NCI-H69 (cell line): ENCODE measurements at places on chromosomes 2 and 18.

DNA sequence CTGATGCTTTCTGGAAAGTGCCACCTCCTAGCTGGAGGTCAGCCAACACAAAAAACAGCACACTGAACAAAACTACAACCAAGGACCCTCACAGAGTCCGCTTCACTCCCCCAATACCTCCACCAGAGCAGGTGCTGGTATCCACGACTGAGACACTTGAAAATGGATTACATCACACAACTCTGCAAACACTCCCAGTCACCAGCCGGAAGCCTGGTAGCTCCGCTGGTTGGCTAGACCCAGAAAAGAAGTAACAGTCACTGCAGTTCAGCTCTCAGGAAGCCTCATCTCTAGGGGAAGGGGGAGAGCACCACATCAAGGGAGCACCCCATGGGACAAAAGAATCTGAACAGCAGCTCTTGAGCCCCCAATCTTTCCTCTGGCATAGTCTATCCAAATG lies 175.4 kb downstream of the LCLAT1 start:
- DNase-seq: no peak

DNA sequence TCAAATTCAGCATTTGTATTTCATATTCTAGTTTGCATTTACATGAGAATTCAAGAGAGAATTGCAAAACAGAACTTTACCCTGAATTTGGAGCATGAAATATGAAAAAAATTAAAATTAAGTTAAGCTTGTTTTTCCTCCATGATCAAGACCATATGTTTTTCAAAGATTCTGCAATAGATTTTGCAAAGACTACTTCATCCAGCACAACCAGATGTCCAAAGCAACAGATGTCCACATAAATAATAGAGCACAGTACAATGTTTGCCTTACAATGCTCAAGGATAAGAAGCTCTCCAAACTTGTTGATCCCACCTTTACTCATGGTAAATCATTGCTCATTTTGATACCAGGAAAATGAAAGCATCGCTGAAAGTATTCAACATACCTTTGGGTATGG lies 25.6 kb downstream of the FAP start:
- no peak for DNase-seq

GRCh38 chr2:186894478-186894877 lies 45.5 kb upstream of the ZSWIM2 start:
- DNase-seq: no peak

- no peak for DNase-seq
Measured at GRCh38 chr2:5674026-5674340, 18.2 kb upstream of the SOX11 start.

DNA sequence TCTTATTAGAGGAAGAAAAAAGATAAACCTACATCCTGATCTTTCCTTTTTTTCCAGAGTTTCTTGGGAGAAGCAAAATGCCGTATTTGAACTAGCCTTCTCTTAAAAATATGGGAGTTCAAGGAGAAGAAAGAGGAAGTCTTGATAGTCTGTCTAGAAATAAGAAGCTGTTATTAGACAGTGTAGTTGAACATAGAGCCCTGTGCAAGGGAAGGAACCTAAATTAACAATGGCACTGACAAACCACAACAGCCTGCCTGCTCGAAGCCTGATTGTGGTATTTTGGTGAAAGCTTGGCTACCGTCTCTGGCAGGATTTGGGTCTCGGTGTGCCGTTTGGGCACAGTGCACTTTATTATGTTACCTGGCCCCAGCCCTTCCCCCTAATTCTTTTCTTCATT lies 17.1 kb downstream of the SMARCAL1 start:
- no peak for DNase-seq

- DNase-seq: peak; percentile 12
Measured at GRCh38 chr2:230411570-230412370, 4.2 kb upstream of the SP100 start.

- no peak for DNase-seq
Measured at GRCh38 chr2:69890881-69891280, 2.9 kb upstream of the SNRNP27 start.

DNA sequence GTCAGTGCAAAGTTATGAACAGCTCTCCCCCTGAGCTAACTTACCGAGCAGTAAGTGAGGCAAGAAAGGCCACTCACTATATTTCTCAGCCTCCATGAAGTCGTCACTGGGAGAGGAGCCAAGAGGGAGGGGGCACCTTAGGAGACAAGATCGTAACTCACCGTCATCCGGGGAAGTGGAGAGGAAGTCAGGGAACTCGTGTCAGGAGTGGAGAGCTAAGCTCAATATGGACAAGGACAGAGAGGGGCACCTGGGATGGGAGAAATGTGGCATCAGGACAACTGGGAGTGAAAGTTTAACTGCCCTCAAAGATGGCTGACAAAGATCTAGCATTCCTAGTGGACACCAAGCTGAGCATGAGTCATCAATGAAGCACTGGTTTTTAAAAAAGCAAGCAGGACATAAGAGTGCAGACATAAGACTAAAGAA lies 37.1 kb downstream of the BCL11A start:
- DNase-seq: peak; percentile 47

DNA sequence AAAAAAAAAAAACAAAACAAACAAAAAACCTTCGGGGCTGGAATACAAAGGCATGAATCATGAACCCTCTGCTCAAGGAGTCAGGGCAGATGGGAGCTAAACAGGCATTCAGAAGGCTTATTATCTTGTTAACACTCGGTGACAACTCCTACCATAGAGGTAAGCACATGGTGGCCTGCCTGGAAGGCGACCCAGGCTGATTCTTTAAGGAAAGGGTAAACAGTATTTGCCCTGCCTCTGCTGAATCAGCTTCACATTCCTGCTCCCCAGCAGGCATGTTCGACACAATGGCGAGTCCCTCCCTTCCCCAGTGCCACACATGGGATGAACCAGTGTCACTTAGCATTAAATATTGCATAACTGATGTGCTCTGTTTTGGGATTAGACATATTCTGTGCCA lies 191.9 kb downstream of the ARL4C start:
- DNase-seq: peak; percentile 61

DNA sequence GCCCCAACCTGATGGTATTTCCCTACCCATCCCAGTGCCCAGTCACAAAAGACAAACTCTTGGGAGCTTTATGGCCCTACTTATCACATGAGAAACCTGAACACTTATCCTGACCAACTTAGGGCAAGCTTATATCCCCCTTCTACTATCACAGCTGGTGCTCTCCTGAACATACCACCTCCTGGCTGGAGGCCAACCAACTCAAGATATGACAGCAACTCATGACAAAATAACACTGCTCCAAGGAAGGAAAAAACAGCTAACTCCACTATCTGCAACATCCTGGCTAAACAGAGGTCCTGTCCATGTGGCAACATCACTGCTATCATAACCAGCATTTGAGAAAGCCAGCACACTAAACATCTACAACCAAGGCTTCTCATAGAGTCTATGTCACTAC lies 20.9 kb upstream of the CLASP1 start:
- no peak for DNase-seq

- no peak for DNase-seq
Measured at GRCh38 chr2:48508461-48509124, 21.4 kb upstream of the STON1 start.

DNA sequence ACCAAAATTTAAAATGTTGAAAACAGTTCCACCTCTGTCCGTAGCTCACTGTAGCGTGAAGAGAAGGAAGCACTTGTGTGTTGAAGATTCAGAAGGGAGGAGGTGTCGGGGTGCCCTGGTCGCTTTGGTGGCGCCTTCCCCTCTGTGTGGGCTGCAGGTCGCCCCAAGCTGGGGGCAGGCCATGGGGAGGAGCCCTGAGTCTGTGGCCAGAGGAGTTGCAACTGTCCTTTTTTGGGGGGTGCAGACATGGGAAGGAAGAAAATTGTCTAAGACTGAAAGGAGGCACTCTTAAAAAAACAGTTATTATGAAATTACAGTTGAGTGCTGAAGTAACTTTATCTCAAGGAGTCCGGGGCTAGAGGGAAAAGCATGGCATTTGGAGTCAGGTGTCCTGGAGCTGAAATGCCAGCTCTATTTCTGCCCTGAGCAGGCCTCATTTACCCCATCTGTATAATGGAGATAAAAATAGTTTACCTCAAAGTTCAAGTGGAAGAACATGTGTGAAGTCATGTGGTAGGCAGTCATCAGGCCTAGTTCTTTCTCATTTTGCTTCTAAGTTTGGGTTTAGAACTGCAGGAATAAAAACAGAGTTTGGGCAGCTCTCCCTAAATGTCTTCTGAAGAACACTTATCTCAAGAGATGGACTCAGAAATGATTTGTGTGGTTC lies 82.1 kb downstream of the RNF144A start:
- DNase-seq: no peak

- no peak for DNase-seq
Measured at GRCh38 chr2:54968561-54969218, 81.6 kb downstream of the RTN4 start.

DNA sequence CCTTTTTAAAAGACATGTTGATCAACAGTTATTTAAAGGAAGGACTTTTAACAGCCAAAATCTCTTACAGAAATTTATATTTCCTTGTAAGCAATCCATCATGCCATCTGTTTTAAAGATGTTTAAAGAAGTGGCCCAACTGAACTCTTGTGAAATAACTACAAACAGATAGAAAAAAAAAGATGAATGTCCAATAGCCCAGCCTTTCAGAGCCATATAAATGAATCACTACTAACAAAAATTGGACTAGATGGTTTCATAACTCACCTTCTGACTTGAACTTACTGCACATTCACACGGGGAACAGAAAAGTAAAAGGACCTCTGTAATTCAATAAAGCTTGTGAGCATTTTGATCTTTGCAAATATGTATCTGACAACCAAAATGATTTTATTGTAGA lies 319.0 kb upstream of the CHAC2 start:
- DNase-seq: no peak

DNA sequence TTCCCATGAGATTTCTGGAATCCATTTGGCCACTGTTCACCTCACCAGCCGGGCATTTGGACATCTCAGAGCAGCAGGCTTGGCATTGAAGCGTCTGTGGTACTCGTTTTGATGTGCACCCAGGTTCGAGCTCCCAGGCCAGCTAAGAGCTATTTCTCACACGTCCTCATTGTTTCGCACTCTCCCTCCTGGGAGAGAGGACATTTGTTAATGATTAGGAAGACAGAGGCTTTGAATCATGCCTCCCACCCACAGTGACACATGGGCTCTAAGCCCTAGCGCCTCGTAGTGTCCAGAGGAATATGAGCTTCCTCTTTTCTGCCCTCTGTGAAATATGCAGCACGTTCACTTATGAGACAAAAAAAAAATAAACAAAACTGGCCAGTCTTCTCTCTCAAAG lies 361.8 kb downstream of the RND3 start:
- no peak for DNase-seq

DNA sequence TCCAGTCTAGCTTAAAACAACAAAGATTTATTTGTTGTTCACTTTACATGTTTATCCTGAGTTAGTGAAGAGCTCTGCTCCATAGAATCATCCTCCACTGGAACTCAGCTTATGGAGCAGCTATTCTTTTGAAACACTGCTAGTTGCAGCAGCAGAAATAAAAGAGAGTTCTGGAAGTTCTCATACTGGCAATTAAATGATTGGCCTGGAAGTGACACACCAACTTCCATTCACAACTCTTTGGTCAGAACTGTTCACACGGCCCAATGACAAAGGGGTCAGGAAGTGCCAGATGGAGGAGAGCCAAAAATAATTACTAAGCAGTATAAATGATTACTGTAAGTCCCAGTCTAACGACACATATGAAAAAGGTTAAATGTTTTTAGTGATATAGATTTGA lies 39.1 kb downstream of the FBXO11 start:
- peak; percentile 44 for DNase-seq

- DNase-seq: no peak
Measured at GRCh38 chr2:233112329-233112728, 52.2 kb downstream of the INPP5D start.

DNA sequence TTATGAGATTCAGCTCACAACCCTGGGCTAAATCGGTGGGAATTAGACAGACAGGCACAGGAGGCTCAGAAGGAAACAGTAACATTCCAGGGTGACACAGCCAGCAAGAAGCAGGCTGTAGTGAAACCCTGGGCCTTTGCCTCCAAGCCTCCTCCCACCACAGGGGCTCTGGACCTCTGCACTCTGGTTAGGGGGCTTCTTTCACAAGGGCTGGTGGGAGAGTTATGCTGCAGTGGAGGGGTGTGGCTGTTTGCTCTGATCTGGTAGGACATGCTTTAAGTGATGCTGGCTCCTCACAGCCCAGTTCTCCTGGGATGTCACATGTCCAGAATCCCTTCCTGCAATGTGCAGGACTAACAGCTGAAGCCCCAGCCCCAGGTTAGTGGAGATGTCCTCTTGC lies 109.9 kb downstream of the TGFA start:
- DNase-seq: no peak

GRCh38 chr2:56077359-56077915 lies 106.4 kb upstream of the CCDC85A start:
- peak; percentile 65 for DNase-seq

DNA sequence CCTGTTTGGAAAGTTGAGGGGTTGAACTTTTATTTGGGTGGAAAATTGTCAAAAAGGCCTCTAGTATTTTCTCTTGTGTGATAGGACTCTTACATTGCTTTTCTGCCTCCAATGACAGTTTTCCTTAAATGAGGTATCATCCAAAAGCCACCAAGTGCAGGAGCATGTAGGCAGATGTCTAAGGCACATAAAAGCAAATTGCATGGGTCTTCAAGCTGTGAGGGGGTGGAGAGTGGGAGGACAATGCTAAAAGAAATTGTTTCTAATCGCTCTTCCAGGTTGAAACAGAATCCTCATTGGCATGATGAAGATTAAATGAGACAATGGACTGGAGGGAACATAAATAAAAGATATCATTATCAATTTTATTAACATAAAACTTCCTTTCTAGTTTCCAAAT lies 6.8 kb downstream of the TACR1 start:
- no peak for DNase-seq

GRCh38 chr18:13481820-13482617 lies 244.3 kb downstream of the FAM210A start:
- no peak for DNase-seq

DNA sequence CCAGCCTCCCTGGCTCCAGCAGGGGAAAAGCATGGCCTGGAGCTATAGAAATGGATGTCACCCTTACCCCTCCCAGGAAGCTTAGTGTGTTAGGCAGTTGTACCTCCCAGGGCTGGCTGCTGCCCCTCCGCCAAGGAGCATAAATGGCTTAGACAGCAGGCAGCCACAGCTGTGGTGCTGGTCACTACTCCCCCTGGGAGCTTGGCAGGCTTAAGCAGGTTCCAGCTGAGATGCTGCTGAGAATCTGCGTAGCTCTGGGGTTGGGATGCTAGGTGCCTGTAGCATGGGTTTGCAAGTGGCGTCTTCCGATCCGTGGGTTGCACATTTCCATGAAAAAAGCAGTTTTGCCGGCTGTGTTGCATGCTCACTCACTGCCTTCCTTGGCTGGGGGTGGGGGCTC lies 369.7 kb downstream of the CTNNA2 start:
- peak; percentile 46 for DNase-seq

GRCh38 chr2:110114831-110115255 lies 779 bp downstream of the MALL start:
- DNase-seq: peak; percentile 26

DNA sequence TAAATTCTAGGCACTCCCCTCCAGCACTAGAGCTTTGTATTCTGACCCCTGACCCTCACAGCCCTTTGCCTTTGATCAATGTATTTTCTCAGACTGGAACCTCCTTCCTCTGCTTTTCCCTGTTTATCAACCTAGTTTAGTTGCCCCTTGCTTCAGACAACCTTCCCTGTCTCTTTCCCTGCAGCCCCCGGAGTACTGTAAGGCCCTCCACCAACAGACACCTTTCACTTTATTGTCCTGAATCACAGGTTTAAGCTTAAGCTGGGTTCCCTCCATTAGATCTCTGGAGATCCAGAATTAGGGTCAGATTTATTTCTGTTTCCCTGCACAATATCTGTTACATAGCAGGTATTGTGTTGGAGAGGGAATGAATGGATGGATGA lies 140.2 kb downstream of the DDX1 start:
- DNase-seq: no peak
